ENCODE measurements at places on chromosomes 4 and X. TPM values are rescaled to one million over a fixed set of nuclear protein-coding genes. Genes with fewer than 3 reads are reported as not detected.
A peak's percentile ranks its signal among the peaks of the same experiment; 100 is the strongest.

FHDC1 gene
- polyA plus RNA-seq, result 0.27 TPM

GRCh38 chr4:185813133-185813532, 1.1 kb upstream of the SORBS2 start:
- DNase-seq, result no peak

GRCh38 chr4:54390670-54391069, 161.6 kb downstream of the PDGFRA start:
- DNase-seq, result no peak

DNA sequence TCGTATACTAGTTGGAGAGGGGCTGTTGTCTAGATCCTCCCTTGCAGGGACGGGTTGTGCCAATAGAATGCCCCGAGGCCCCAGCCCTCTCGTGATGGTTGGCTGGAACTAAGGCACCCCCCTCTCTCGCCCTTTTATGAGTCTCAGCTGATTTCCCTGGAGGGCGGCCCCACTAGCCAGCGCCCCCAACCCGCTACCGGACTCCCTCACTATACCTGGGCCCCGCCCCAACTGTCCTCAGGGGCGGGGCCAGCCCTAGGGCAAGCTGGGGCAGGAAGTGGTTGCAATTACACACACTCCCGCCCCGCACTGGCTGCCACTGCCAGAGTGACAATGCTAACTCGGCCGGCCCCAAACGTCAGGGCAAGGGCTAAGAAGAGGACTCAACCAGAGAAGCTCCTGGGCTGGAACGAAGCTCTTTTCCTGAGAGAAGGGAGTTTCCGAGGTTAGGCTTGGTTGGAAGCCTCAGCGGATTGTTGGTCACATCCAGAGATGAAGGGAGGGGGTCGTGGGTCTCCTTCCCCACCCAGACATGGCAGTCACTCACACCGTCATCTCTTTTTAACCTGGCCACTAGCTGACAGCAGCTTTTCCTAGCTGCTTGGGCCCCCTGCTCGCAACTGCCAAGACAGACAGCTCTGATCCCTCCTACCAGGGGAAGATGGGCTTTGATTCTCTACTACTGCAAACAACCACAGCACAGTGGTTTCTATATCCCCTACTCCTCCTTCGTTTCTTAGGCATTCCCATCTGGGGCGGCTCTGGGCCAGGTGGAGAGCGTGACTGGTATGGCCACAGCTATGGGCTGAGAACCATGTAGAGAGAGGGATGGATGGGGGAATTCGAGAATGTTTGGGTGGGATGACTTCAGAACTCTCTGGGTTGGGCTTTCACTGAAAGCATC, 21.0 kb upstream of the BCORL1 start:
- peak; percentile 71 for DNase-seq

TMEM144 gene
- polyA plus RNA-seq, result 8.0 TPM

- peak; percentile 62 for DNase-seq
Measured at GRCh38 chrX:107766470-107767150, 9.0 kb downstream of the TSC22D3 start.

ACTRT1 gene
- not detected for polyA plus RNA-seq

DNA sequence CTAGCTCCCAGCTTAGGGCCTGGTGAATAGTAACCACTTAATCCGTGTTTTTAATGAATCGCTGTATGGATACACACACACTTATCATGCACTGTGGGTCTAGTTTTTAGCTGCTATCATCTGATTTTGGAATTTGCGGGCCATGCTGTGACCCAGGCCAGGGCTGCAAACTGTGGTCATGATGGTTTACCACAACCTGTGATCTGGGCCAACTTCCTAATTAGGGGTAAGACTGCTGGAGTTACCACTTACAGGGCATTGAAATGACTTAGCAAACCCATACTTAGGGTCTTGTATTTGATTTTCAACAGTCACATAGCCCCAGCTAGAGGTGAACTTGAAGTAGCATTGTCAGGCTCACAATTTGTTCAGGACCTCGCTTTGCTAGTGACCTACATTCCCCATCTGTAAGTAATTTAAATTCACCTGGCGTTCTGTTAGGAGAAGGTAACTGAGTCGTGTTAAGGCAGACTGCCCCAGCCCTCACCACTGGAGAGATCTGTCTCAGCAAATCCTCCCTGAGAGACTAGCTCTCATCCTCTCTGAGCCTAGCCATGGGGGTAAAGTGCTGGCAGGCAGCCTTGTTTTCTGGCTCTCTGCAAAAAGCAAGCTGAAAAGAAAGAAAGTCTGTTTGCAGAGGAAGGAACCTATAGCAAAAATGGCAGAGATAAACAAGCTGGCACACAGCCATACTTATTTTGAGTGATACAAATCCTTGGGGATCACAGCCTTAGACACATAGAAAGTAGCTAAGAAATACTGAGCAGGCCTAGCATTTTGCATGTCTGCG, 33.8 kb upstream of the EGFL6 start:
- DNase-seq, result no peak

MAGED4B gene
- 0.51 TPM for polyA plus RNA-seq

DNA sequence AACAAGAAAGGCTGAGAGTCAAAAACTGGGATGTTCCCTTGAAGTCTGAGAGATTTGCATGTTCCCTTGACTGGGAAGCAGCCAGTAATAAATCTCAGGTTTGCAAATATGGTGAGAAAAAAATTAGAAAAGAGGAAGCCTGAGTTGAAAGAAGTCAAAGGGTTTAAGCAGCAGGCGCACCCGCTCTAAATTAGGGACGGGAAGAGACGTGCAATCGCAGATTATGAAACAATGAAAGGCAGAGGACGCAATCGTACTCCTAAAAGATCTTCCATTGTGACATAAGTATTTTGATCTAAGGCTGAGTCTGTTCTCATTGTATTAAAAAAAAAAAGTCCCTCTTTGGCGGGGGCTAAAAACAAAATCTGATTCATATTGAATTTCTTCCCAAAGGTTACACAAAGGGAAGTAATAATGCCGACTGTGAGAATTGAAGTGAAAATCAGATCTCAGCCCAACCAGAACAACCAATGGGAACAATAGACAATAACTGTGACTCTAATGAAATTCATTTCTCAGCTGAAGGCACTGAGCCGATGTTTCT, 28.2 kb downstream of the SAT1 start:
- no peak for DNase-seq

CFAP99 gene
- polyA plus RNA-seq, result not detected

DNA sequence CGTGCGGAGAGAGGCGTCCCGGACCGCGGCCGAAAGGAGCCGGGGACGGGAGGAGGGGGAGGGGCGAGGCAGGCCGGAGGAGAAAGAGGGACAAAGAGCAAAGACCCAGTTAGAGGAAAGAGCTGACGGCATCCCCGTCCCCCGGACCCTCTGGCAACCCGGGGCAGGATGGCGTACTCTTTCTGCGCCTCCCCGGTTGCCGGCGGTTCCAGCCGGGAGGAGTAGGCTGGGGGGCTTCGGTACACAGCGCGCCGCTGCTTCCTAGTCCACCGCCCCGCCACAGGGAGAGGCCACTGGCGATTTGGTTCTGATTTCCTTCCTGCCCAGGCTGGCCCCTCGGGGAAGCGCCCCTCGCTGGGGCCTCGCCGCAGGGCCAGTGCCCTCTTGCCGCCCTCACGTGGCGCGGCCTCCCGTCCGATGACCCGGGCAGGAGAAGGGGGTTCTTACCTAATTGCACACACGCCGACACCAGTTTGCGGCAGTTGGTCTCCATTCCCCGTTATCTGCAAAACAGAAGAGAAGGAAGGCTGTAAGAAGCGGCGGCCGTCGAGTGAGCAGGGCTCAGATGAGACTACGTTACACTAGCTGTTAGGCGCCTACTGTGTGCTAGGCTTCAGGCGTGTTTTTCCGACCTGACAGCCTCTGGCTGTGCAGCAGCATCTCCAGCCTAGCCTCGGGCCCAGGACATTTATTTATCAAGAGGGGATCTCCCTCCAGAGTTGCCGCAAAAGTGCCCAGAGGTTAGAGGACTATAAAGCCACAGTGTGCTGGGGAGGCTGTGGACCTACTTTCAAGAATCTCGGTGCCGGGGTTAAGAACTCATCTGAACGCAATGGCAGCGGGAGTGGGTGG, 9.9 kb upstream of the PITX2 start:
- DNase-seq, result no peak

DNA sequence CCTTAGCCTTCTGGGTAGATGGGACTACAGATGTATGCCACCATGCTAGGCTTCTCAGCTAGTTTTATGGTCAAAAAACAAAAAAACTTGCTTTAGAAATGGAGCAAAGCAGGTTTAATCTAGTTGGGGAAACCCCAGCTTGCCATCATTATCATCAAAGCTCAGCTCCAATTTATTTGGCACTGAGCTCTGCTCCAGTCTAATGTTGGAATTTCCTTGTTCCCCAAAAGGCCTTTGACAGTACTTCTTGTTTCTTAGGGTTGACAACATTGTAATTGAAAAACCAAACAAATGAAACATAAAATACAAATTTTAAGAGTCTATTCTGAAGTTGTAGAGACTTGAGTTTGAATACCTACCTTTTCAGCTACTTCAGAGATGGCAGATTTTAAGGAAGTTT, 48.0 kb downstream of the MRPL1 start:
- no peak for DNase-seq

- no peak for DNase-seq
Measured at GRCh38 chr4:99209671-99210070, 9.4 kb downstream of the ADH6 start.

- no peak for DNase-seq
Measured at GRCh38 chrX:9151772-9152307, 117.9 kb upstream of the FAM9B start.

- DNase-seq, result no peak
Measured at GRCh38 chrX:363621-364375, 22.9 kb downstream of the PPP2R3B start.

MAGEB17 gene
- polyA plus RNA-seq, result 0.15 TPM

RNF128 gene
- 0.06 TPM for polyA plus RNA-seq

GRCh38 chrX:46716796-46717195, 42.1 kb downstream of the SLC9A7 start:
- DNase-seq, result no peak

DNA sequence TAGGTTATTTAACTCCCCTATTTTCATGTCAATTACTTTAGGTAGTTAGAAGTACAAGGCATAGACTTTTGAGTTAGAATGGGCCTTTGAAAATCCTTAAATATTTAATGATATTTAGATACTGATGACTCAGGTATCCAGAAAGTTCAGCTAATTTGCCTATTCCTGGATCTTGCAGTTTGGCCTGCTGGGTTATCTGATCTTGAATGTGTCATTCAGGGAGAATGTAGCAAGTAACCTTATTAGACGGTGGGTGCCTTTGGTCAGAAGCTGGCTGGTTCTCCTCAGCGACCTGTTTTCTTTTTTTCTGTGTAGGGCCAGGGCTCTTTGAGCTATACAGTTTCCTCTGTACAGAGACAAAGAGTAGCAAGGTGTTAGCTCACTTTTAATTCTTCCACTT, 42.0 kb downstream of the MTM1 start:
- no peak for DNase-seq

COL4A5 gene
- polyA plus RNA-seq, result 4.0 TPM

ACSL4 gene
- polyA plus RNA-seq, result 11.7 TPM

GRCh38 chr4:45323453-45324058, 597.2 kb upstream of the GNPDA2 start:
- DNase-seq, result no peak

DNA sequence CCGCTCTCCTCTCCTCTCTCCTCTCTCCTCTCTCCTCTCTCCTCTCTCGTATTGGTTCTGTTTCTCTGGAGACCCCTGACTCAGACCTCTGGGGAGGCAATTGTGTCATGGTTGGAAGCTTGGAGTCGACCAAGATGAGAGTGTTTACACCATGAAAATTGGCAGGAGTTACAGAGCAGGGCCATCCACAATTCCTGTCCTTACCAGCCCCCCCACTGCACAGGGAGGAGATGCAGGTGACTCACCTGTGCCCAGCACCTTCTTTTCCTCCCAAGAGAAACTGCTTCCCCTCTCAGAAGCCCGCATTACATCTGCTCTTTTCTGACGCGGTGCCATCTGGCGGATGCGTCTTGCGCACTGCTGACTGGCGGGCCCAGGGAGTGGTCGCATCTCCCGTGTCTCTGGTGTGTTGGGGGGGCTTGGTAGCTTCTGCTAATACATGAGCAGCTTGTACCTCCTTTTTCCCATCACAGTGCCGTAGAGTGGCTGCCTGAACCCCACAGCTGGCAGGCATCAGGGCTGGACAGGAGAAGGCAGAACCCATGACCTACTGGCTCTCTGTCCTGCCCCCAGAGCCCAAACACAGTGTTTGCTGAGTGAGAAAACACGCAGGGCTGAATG, 31.4 kb upstream of the GPR78 start:
- no peak for DNase-seq

ZDHHC15 gene
- 1.3 TPM for polyA plus RNA-seq

- no peak for DNase-seq
Measured at GRCh38 chr4:124862261-124862660, 149.7 kb upstream of the ANKRD50 start.

DNA sequence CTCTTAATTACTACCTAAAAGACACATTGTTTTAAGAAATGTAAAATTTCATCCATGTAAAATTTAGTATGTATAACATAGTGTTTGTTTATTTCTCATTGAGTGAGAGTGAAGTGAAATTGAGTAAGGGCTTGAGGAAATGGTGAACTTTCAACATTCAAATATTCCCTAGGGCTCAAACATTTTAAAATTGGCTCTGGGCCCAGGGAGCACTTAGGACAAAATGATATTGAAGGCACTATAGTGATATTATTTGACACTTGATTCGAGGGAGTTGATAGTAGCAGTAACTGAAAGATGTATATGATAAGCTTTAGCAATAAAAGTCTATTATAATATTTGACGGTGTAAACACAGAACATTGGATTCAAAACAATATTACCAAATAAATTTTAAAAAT, 1244.0 kb upstream of the TENM3 start:
- DNase-seq, result no peak

DNA sequence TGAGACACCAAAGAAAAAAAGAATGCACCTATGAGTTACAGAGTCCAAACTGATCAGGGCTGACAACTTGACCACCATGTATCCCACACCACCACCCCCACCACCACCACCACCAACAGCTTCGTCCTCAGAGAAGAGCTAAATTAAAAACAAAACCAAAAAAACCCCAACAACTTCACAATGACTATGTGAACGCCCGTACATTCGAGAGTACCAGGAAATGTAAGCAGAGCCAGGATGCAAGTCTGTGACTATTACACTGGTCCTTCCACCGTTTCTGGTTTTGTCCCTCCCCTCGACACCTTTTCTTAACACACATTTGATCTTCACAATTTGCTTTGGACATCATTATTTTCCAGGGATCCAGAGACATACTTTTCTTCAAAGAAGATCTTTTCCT, 51.0 kb downstream of the WFS1 start:
- DNase-seq, result no peak

SRP72 gene
- 49.9 TPM for polyA plus RNA-seq

- DNase-seq, result no peak
Measured at GRCh38 chrX:69603566-69604194, 12.2 kb upstream of the EDA start.

- no peak for DNase-seq
Measured at GRCh38 chr4:76492055-76492454, 57.0 kb downstream of the SHROOM3 start.

CT45A3 gene
- polyA plus RNA-seq, result not detected

GRCh38 chr4:137674066-137674465, 141.8 kb upstream of the PCDH18 start:
- DNase-seq, result no peak

MECP2 gene
- 28.6 TPM for polyA plus RNA-seq

DUSP9 gene
- polyA plus RNA-seq, result not detected

SMARCA1 gene
- polyA plus RNA-seq, result 15.8 TPM

- no peak for DNase-seq
Measured at GRCh38 chr4:187865914-187866313, 129.7 kb upstream of the ZFP42 start.
